ENCODE measurements at places on chromosomes 6 and 20.

GRCh38 chr20:15251171-15251570 is 913.8 kb upstream of the FLRT3 start:
- H3K27me3 ChIP-seq, result no peaks in the 10 kb centered on the region
- no peak for DNase-seq
- no peaks in the 10 kb centered on the region for H3K36me3 ChIP-seq
- H3K4me3 ChIP-seq, result no peak overlapping the region

GRCh38 chr20:35954907-35955251 is 577 bp upstream of the SCAND1 start:
- peaks cover 43% of the 10 kb centered on the region for H3K4me1 ChIP-seq
- H3K27ac ChIP-seq, result peak overlapping the region; percentile 98
- no peaks in the 10 kb centered on the region for H3K27me3 ChIP-seq
- peak overlapping the region; percentile 95 for H3K4me3 ChIP-seq
- no peak for DNase-seq

- no peak overlapping the region for H3K27ac ChIP-seq
- H3K4me3 ChIP-seq, result no peak overlapping the region
- H3K4me1 ChIP-seq, result peaks cover 16% of the 10 kb centered on the region
- DNase-seq, result no peak
- H3K27me3 ChIP-seq, result no peaks in the 10 kb centered on the region
Measured at GRCh38 chr20:24637087-24637486, 167.7 kb downstream of the SYNDIG1 start.

DNA sequence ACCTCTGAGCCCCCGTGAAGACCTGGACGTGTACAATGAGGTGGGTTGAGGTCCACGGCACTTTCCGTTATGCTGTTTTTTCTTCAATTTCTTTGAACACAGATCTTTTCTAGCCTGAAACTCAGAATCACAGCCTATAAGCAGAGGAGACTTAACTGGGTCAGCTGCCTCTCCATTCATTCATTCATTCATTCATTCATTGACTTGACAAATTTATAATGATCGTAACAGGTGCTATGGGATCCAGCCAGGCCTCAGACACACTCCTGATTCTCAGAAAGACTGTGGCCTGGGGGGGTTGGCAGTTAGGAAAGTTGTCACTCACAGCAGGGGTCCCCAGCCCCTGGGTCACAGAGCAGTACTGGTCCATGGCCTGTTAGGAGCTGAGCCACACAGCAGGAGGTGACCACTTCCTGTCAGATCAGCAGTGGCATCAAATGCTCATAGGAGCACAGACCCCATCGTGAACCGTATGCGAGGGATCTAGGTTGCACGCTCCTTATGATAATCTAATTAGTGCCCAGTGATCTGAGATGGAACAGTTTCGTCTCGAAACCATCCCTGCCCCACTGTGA is 38.6 kb upstream of the IRF4 start:
- no peak overlapping the region for H3K27ac ChIP-seq
- H3K4me1 ChIP-seq, result peaks cover 9% of the 10 kb centered on the region
- no peaks in the 10 kb centered on the region for H3K27me3 ChIP-seq
- DNase-seq, result no peak
- H3K36me3 ChIP-seq, result peaks cover 26% of the 10 kb centered on the region
